ENCODE measurements at places on chromosomes 2 and 18.

DNA sequence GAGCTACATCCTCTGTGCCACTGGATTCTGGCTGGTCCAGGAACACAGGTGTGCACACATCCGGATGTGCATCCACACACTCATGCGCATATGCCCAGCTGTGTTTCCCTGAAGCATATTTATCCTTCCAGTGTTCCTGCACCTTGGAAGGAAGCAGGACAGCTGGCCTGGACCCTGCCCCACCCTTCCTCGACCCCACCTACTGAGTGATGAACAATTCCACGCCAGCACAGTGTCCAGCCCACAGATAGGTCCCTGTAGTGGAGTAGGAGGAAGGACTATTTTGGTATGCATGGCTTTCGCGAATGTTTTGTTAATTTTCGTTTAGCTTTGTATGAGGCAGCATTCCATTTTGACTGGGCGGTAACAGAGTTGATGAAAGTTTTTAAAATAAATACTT is 211.5 kb downstream of the AGAP1 start:
- no peak for DNase-seq

DNA sequence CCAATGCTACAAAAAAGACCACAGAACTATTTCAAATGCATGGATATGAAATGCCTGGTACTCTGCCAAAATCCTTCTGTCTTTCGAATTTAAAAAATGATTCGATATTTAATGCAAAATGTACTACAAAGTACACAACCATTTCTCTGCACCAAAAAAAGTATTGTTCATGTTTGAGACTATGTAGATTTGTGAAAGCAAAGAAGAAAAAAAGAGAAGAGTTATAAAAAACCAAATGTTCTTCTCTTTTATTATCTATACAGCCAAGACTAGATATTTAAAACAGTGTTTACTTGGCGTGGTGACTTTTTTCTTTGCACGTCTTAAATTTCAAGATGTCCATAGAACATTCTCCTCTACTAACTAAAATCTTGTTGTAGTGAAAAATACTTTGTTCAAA is 89.2 kb downstream of the DTNA start:
- no peak for DNase-seq

- DNase-seq, result no peak
Observed at GRCh38 chr18:69658685-69659084, 258.0 kb downstream of the DOK6 start.

DNA sequence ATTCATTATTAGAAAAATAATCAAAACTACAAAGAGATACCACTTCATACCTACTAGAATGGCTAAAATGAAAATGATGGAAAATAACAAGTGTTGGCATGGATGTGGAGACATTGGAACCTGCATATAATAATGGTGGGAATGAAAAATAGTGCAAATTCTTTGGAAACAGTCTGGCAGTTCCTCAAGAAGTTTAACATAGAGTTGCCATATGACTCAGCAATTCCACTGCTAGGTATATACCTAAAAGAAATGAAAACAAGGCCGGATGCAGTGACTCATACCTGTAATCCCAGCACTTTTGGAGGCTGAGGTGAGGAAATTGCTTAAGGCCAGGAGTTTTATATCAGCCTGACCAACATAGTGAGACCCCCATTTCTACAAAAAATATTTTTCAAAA is 41.6 kb upstream of the ACYP2 start:
- DNase-seq, result no peak

- no peak for DNase-seq
Observed at GRCh38 chr18:27120246-27120645, 64.9 kb downstream of the CHST9 start.

- DNase-seq, result no peak
Observed at GRCh38 chr2:64852771-64853241, 136.4 kb upstream of the SLC1A4 start.

- DNase-seq, result no peak
Observed at GRCh38 chr2:25617948-25618646, 55.3 kb downstream of the DTNB start.

- DNase-seq, result no peak
Observed at GRCh38 chr18:58758606-58759005, 87.3 kb downstream of the MALT1 start.

DNA sequence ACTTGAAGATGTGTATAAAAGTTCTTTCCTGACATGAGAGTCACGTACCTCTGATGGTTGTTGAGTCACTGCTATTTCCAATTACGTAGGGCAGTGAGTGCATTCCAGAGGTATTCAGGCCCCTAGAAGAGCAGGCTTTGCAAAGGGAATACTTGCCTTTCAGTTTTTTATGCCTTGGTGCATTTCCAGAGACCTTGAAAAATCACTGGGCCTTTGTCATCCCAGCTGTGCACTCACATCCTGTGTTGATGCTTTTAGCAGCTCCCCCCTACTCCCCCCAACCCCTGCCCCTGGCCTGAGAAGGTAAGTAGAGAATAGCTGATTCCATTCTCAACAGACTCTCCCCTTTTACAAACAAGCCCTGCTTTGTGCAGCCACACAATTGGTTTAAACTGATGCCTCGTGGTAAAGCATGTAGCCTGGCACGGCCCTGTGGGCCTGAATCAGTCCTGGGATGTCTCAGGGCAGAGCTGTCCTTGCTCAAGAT is 174.2 kb downstream of the PRPF40A start:
- no peak for DNase-seq

DNA sequence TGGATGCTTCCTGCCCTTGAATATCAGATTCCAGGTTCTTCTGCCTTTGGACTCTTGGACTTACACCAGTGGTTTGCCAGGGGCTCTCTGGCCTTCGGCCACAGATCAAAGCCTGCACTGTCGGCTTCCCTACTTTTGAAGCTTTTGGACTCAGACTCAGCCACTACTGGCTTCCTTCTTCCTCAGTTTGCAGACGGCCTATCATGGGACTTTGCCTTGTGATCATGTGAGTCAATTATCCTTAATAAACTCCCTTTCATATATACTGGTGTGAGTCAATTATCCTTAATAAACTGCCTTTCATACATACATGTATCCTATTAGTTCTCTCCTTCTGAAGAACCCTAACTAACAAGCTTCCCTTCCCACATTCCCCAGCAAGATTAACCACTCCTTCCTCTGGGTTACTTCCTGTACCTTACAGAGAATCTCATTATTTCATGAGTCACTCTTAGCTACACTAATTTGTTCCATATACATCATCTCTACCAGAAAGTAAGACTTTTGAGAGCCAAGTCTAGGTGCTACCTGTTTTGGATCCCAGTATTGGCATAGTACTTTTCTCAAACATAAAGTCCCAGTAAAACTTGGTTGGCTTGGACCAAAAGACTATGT is 31.3 kb upstream of the LRATD1 start:
- DNase-seq, result no peak

GRCh38 chr18:595571-595970 is 1.2 kb upstream of the CLUL1 start:
- DNase-seq, result no peak

DNA sequence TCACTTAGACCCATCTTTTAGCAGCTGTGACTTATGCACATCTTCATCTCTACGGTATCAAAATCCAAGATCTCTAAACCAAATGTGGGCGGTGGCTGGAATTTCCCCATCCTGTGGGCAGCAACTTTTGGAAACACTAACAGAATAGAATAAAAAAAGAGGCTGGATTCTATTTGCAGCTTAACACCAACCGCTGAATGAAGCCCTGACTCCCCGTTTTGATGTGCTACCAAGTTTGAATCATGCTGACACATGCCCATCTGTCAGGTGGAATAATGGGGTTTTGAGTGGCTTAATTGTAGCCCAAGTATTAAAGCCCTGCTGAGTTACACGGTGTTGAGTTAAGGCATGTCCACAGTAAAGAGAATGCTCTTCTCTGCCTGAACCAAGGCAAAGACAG is 165.2 kb downstream of the MTCL1 start:
- peak; percentile 67 for DNase-seq

DNA sequence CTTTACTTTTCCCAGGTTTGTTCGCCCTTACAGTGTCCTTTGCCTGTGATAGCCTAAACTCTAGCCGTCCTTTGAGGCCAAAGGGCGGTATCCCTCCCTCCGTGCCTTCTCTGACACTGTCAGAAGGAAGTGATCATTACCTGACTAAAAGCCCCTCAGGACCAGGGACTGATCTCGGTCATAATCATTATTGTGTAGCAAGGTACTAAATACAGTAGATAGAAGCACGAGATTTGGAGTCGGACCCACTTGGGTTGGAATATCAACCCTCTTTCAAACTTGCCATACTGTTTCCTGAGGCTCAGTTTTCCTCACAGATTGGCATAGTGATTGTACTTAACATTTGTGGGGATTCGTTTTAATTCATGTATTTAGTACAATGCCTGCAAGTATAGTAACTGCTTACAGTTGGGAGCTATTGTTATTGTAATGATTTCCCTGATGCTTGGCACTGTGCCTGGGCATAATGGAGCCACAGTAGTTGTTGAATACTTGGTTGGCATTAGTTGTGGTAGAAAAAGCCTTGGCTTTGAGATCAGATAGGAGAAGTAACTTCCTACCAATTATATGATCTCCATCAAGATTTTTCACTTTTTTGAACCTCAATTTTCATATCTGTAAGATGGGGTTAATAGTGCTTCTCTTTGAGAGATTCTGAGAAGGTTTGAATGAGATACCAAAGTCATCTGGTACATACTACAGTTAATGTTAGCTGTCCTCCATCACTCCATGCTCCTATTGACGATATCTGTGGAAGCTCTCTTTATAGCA is 836 bp downstream of the STK11IP start:
- DNase-seq, result no peak

- no peak for DNase-seq
Observed at GRCh38 chr18:43435851-43436250, 158.6 kb upstream of the SYT4 start.

Data from DMS 273 treated with DMSO at 0.1 percent for 48 hours (cell line).